ENCODE measurements at places on chromosomes 1 and 21.
A peak's percentile ranks its signal among the peaks of the same experiment; 100 is the strongest.

- H3K36me3 ChIP-seq: no peaks in the 10 kb centered on the region
- no peak overlapping the region for H3K27ac ChIP-seq
- H3K4me3 ChIP-seq: no peak overlapping the region
- H3K27me3 ChIP-seq: no peaks in the 10 kb centered on the region
- no peak for DNase-seq
These were observed 64.8 kb upstream of the LGALS8 start for GRCh38 chr1:236458996-236459395.

DNA sequence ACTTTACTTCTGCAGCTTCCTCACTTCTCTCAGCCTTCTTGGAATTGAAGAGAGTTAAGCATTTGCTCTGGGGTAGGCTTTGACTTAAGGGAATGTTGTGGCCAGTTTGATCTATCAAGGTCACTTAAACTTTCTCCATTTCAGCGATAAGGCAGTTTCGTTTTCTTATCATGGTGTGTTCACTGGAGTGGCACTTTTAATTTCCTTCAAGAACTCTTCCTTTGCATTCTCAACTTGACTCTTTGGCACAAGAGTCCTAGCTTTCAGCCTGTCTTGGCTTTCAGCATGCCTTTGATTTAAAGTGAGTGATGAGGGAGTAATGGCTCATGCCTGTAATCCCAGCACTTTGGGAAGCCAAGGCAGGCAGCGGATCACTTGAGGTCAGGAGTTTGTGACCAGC is 38.7 kb downstream of the HS2ST1 start:
- H3K27me3 ChIP-seq: no peaks in the 10 kb centered on the region
- no peaks in the 10 kb centered on the region for H3K36me3 ChIP-seq
- no peak for DNase-seq
- H3K27ac ChIP-seq: no peak overlapping the region
- no peaks in the 10 kb centered on the region for H3K4me1 ChIP-seq

GRCh38 chr1:47696404-47696736 is 258.5 kb downstream of the FOXD2 start:
- DNase-seq: no peak
- no peak overlapping the region for H3K4me3 ChIP-seq
- no peaks in the 10 kb centered on the region for H3K27me3 ChIP-seq
- no peaks in the 10 kb centered on the region for H3K36me3 ChIP-seq
- H3K4me1 ChIP-seq: no peaks in the 10 kb centered on the region
- H3K27ac ChIP-seq: no peak overlapping the region

DNA sequence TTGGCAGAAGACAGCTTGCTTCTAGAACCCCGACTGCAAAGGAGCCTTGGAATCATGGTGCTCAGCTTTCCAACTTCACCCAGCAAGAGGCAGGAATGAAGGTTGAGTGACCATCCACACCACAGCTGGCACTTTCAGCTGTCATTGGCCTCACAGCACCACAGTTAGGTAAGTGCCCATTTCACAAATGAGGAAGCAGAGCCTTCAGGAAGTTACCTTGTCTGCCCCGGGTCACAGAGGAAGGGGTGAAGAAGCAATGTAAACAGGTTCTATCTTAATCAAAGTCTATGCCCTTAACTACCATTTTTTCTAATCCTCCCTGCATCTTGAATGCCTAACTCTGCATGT is 156.0 kb downstream of the GLUL start:
- H3K36me3 ChIP-seq: no peaks in the 10 kb centered on the region
- DNase-seq: no peak

GRCh38 chr1:26787381-26787705 is 407 bp upstream of the PIGV start:
- H3K4me1 ChIP-seq: no peaks in the 10 kb centered on the region
- H3K27ac ChIP-seq: peak overlapping the region; percentile 91
- no peaks in the 10 kb centered on the region for H3K27me3 ChIP-seq
- no peaks in the 10 kb centered on the region for H3K36me3 ChIP-seq
- DNase-seq: no peak

- no peaks in the 10 kb centered on the region for H3K27me3 ChIP-seq
- no peak for DNase-seq
- H3K36me3 ChIP-seq: no peaks in the 10 kb centered on the region
- no peak overlapping the region for H3K4me3 ChIP-seq
- no peak overlapping the region for H3K27ac ChIP-seq
These were observed 36.3 kb downstream of the ERICH3 start for GRCh38 chr1:74637296-74637695.

DNA sequence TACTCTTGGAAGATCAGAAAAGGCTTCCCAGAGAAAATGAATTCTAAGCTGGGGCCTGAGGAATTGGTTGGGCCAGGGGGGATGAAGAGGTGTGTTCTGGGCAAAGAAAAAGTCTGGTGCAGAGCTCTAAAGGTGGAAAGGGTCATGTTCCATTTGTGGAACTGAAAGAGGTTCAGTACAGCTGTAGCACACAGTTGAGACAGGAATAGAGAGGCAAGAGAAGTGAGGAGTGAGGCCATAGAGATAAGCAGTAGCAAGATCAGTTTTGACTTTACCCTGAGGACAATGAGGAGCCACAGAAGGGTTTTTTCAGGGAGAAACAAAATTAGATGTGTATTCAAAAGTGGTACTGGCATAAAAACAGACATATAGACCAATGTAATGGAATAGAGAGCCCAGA is 30.3 kb upstream of the MUTYH start:
- DNase-seq: no peak
- H3K27me3 ChIP-seq: no peaks in the 10 kb centered on the region
- no peaks in the 10 kb centered on the region for H3K4me1 ChIP-seq
- no peak overlapping the region for H3K27ac ChIP-seq

GRCh38 chr1:81809808-81810207 is 9.1 kb downstream of the ADGRL2 start:
- DNase-seq: no peak
- H3K4me3 ChIP-seq: no peak overlapping the region
- H3K36me3 ChIP-seq: no peaks in the 10 kb centered on the region
- peaks cover 3% of the 10 kb centered on the region for H3K4me1 ChIP-seq

GRCh38 chr1:47616906-47617305 is 179.1 kb downstream of the FOXD2 start:
- DNase-seq: no peak
- H3K27ac ChIP-seq: no peak overlapping the region
- H3K36me3 ChIP-seq: no peaks in the 10 kb centered on the region
- H3K27me3 ChIP-seq: no peaks in the 10 kb centered on the region
- no peak overlapping the region for H3K4me3 ChIP-seq
- no peaks in the 10 kb centered on the region for H3K4me1 ChIP-seq

GRCh38 chr1:234546890-234547788 is 62.8 kb downstream of the IRF2BP2 start:
- peaks cover 5% of the 10 kb centered on the region for H3K4me1 ChIP-seq
- no peaks in the 10 kb centered on the region for H3K36me3 ChIP-seq
- DNase-seq: no peak
- H3K27ac ChIP-seq: no peak overlapping the region
- no peaks in the 10 kb centered on the region for H3K27me3 ChIP-seq

GRCh38 chr1:31712630-31713029 is 8.8 kb upstream of the COL16A1 start:
- DNase-seq: peak; percentile 85
- no peaks in the 10 kb centered on the region for H3K27me3 ChIP-seq
- no peak overlapping the region for H3K4me3 ChIP-seq
- peak overlapping the region; percentile 90 for H3K27ac ChIP-seq

GRCh38 chr21:34790341-34790740 is 121.5 kb downstream of the CLIC6 start:
- no peaks in the 10 kb centered on the region for H3K4me1 ChIP-seq
- H3K4me3 ChIP-seq: no peak overlapping the region
- DNase-seq: no peak
- no peaks in the 10 kb centered on the region for H3K36me3 ChIP-seq
- H3K27ac ChIP-seq: no peak overlapping the region
- no peaks in the 10 kb centered on the region for H3K27me3 ChIP-seq

DNA sequence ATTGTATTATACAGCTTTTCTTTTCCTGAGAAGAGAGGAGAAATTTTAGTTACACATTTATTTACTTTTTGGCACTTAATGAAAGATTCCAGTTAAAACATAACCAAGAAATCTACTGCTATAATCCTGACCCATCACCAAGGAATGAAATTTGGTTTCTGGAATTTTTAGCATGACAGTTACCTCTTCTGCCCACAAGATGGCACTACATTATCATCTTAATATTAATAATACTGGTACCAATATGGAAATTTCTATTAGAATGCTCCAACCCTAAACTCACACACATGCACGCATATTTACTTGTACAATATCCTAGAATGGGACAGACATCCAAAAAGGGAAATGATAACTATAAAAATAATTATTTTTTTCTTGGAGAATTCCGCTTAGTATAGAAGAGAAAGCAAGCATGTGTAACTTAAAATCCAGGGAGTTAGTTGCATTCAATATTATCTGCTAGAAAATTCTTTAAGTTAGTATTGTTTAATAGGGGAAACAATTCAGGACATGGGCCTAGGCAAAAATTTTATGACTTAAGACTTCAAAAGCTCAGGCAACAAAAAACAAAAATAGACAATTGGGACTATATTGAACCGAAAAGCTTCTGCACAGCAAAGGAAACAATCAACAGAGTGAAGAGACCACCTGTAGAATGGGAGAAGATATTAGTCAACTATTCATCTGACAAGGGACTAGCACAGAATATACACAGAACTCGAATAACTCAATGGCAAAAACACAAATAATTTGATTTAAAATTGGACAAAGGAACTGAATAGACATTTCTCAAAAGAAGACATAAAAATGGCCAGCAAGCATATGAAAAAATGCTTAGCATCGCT is 37.4 kb downstream of the MAP3K21 start:
- DNase-seq: no peak
- H3K36me3 ChIP-seq: no peaks in the 10 kb centered on the region
- H3K27ac ChIP-seq: no peak overlapping the region
- no peaks in the 10 kb centered on the region for H3K4me1 ChIP-seq
- H3K4me3 ChIP-seq: no peak overlapping the region

Measured in aorta (tissue), 5 donors.